ENCODE measurements at places on chromosomes 6 and 20.

DNA sequence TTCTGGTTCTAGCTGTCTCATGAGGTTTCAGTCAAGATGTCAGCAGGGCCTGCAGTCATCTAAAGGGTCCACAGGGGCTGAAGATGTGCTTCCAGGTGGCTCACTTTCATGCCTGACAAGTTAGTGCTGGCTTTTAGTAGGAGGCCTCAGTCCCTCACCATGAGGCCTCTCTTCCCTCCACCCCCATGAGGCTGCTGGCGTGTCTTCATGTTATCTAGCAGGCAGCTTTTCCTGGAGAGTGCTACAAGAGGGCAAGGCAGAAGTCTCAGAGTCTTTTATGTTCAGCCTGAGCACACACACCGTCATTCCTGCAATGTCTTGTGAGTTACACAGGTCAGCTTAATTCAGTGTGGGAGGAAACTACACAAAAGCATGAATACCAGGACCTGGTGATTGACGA is 769.9 kb downstream of the HDGFL1 start:
- DNase-seq, result no peak

GRCh38 chr20:60268491-60268890 is 310.3 kb downstream of the CDH26 start:
- no peak for DNase-seq

DNA sequence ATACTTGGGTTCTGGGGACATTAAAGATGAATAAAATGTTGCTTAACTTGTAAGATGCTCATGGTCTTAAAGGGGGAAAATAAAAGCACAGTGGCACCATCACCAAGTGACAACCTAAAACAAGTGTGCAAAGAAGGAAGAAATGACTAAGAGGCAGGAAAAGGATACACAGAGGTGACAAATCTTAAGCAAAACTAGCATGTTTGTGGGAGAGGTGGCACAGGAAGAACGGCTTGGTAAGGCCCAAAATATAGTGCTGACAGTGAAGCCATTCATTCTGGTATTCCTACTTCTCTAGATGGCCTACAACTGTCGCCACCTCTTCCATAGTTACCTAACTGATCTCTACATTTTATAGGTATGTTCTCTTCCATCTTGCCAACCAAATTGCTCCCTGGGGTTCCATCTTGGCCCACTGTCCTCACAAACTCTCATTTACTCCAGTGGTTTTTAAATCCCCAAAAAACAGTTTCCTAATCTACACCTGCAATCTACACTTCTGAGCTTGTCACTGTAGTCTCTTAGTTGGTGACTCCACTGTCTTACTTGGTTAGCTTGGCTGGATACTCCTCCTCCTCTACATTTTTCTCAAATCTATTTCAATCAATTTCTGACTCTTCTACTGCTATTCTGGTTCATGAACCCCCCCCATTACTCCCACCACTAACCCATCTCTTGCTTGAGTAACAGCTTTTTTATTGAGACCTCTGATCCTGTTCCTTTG is 33.5 kb downstream of the FAM8A1 start:
- no peak for DNase-seq

DNA sequence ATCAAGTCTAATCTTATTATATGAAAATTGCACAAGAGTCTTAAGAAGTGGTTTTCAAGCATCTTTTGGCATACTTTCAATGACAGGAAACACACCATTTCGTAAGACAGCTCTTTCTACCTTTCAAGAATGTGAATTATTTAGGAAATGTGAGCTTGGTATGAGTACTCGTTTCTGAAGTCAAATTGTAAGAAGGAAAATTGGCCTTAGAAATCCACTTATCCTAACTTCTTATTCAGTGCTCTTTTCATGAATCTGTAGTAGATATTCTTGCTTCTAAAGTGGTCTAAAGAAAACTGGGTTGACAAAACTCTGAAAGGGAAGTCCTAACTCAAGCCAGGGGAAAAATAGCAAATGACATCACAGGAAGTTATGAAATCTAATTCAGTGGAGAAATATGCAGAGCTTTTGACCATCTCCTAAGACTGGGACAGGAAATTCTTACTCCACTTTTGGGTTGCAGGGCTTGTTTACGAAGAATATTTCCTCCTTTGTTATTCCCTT is 38.5 kb upstream of the OGFRL1 start:
- DNase-seq, result no peak

DNA sequence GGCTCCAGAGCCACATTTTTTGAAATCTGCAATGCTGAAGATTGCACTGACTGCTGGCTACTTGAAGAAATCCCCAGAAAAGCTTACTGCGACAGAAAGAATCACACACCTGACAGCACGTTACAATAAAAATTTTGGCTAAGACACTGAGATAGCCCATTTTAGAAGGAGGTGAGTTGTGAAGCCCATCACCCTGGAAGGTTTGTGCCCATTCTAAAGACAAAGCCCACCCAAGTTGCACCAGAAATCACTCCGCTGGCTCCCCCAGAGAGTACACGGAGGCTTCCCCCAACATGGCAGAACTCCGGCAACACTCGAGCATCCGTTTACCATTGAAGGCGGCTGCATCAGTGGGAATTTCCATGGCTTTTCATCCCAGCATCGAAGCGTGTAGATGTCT is 29.4 kb downstream of the LPA start:
- no peak for DNase-seq

DNA sequence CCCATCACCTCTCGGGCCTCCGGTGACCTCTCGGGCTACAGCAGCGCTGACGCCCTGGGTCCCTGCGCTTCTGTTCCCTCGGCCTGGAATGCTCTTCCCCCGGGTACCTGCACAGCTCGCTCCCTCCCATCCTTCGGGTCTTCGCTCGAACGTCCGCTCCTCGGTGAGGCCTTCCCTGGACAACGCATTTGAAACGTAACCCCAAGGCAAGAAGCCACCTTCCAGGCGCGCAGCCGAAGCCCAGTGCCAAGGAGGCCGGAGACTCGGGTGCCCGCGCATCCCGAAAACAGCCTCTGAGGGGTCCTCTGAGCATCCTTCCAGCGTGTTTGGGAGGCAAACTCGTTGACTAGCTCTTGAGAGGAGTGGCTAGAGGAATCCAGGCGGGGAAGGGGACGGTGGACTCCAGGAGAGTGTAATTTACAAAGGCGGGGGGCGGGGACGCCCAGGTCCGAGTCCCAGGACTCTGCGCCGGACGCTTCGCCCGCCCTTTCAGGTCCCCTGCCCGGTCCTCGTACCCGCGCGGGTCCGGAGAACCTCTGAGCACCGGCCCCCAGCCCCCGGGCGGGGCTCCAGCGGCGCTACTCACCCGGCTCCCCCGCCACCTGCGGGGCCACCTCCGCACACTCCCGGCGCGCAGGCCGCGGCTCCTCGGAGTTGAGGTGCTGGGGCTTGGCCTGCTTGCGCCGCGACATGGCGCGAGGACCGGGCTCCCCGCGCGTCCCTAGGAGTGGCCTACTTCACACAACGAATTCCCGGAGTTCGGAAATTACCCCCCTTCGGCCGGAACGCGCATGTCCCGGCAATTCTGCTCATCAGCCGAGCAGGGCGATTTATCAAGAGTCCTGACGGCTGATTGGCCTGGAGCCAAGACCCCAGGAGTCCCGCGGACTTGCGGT is 86.8 kb downstream of the ZFP64 start:
- no peak for DNase-seq

- DNase-seq, result peak; percentile 46
Measured at GRCh38 chr6:2857580-2858337, 16.1 kb upstream of the SERPINB1 start.

- DNase-seq, result no peak
Measured at GRCh38 chr20:58313396-58313795, 3.9 kb downstream of the RAB22A start.

DNA sequence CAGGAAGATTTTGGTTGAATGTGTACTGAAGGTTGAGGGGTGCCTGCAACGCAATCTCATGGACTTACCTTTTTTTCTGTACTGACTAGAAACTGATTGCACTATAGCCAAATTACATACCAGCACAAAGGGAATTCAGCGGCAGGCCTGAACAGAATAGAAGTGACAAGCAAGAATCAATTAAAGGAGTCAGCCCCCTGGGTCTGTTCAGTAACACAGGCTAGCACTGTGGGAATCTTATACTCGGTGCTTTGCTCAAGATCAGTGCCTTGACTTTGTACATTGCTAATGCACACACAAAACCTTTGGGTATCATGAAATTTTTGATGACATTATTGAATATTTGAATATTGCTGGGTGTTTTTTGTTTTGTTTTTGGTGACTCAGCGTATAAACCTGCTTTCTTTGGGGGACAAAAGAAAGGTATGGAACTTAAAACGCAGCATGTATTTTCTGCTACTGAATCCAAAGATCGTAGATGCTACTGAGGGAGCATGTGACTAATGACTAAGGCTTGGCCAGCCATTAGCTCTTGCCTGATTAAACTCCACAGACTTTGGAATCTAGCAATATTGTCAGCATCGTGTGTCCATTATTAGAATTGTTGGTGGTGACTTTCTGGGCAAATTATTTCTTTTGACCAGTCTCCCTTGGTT is 236.6 kb downstream of the ARID1B start:
- no peak for DNase-seq

GRCh38 chr6:43061861-43062260 is 2.4 kb downstream of the KLC4 start:
- no peak for DNase-seq

- no peak for DNase-seq
Measured at GRCh38 chr6:144361016-144361415, 75.9 kb downstream of the UTRN start.

DNA sequence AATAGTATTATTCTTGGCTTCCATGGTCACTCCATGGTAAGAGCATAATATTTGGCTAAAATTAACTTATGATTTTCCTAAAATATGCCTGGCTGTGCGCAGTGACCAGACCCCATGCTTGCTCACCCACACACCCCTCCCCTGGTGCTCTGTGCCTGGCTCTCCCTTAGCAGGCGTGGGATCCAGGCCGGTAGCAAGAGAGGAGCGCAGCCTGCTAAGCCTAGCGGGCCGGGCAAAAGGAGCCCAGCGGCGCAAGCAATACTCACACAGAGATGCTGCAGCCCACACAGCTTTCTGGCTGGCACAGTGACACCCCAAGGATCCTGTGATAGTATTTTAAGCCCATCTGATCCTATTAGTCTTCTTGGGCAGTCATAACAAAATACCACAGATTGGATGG is 79.8 kb upstream of the EYS start:
- no peak for DNase-seq

- DNase-seq, result no peak
Measured at GRCh38 chr6:16756660-16757255, 4.5 kb downstream of the ATXN1 start.

- no peak for DNase-seq
Measured at GRCh38 chr6:130947464-130947863, 115.6 kb downstream of the EPB41L2 start.

DNA sequence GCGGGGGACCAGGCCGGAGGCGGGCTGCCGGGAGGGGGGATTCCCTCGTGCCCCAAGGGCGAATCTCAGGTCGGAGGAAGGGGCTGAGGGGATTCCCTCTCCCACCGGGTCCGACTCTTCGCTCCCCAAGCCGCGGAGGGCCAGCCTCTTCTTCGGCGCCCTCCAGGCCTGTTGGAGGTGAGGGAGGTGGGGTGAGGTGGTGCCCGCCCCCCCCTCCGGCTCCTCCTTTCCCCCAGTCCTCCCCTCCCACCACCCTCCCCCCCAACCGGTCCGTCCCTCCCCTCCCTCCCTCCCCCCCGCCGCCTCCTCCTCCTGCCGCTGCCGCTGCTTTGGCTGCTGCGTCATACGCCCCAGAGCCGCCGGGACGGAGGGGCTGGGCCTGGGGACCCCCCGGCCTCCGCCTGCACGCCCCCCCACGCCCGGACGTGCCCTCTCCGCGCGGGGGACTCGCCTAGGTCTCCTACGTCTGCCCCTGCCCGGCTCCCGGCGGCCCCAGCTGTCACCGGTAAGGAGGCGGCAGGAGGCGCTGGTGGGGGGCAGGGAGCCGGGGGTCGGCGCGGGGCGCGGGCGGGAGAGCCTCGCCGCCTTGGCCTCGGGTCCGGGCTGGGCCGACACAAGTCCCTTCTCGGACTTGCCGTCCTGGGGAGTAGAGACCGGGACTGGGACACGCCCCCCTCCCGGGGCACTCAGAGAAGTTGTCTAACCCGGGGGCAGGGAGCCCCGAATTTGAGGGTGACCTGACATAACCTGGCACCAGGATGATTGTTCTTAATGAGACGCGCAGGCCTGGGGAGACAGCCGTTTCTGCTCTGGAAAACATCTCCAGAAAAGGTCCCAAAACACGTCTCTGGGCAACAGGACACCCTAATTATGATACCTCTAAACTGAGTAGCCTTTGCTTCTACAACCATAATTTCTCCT is at the start of gene PHF1:
TSS of gene PHF1 (plus strand) at position 304 of the 921 bp plus-strand sequence. CDS start 1,250 bp downstream, outside the sequence.
- DNase-seq, result peak; percentile 71

- no peak for DNase-seq
Measured at GRCh38 chr6:73722318-73723060, 26.5 kb downstream of the CD109 start.
